ENCODE measurements at places on chromosomes 7 and 10. TPM values are rescaled to one million over a fixed set of nuclear protein-coding genes. Genes with fewer than 3 reads are reported as not detected.

DNA sequence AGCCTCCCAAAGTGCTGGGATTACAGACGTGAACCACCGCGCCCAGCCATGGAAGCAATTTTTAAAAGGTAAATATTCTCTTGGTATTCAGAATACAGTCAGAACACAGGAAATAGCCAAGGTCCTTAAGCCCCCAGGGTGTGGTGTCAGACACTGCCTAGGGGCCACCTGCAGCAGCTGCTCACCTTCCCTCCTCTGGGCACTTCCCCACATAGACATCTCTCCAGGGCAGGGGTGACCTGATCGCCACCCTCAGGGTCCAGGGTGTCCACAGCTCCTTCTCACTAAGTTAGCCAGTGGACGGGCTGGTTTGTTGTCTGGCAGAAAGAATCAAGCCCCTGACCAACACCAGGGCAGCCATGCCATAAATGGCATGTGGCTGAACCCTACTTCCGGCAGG is 15.9 kb downstream of the URGCP start:
- no peak for DNase-seq

The AQP1 gene
- 116 TPM for polyA plus RNA-seq

- DNase-seq: no peak
These were observed 223.3 kb upstream of the FERD3L start for GRCh38 chr7:19368491-19368925.

The CYP2E1 gene
- polyA plus RNA-seq: 1.6 TPM
